Stimulated activated CD4-positive, alpha-beta T cell treated with anti-CD3 and anti-CD28 coated beads, Interleukin-2, amount 100 ng/mL, for 48 hours (primary cell): ENCODE measurements at places on chromosomes 12 and 14.

GRCh38 chr14:20732979-20733635, 12.6 kb upstream of the EDDM3A start:
- DNase-seq = no peak

GRCh38 chr12:6765634-6766581, at the start of gene PTMS:
TSS of gene PTMS (plus strand) at chr12:6766363. CDS start at chr12:6766706, 343 bp downstream.
- DNase-seq = no peak

DNA sequence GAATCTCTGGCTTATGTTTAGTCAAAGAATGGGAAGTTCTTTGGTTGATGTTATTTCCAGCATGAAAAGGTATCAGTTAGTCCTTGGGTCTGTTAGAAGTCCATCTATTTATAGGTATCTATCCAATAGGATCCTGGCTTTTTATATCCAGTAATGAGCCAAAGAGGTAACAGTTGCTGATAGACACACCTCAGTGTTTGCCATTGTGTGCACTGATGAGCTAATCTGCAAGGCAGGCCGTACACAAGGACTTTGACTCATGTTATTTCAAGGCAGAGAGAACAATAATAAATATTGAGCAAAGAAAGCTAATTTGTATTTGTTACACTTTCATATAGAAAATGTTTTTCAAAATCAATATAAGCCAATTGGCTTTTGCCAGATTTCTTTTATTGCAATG, 56.4 kb downstream of the GLT1D1 start:
- DNase-seq = no peak

DNA sequence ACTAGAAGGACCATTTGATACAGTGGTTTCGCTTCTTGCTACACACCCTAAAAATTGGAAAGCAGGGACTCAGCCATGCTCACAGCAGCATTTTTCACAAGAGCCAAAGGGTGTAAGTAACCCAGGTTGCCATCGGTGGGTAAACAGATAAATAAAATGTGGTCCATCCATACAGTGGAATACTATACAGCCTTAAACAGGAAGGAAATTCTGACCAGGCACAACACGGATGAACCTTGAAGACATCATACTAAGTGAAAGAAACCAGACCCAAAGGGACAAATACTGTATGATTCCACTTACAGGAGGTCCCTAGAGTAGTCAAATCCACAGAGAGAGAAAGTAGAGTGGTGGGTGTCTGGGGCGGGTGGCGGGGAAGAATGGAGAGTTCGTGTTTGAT, 220.9 kb downstream of the PHETA1 start:
- DNase-seq = no peak

- DNase-seq = no peak
These were observed 96.7 kb upstream of the HSPB8 start for GRCh38 chr12:119082016-119082415.

- no peak for DNase-seq
These were observed 23.8 kb downstream of the XPOT start for GRCh38 chr12:64427988-64428387.

- no peak for DNase-seq
These were observed 2.4 kb upstream of the MIPOL1 start for GRCh38 chr14:37195327-37195726.

DNA sequence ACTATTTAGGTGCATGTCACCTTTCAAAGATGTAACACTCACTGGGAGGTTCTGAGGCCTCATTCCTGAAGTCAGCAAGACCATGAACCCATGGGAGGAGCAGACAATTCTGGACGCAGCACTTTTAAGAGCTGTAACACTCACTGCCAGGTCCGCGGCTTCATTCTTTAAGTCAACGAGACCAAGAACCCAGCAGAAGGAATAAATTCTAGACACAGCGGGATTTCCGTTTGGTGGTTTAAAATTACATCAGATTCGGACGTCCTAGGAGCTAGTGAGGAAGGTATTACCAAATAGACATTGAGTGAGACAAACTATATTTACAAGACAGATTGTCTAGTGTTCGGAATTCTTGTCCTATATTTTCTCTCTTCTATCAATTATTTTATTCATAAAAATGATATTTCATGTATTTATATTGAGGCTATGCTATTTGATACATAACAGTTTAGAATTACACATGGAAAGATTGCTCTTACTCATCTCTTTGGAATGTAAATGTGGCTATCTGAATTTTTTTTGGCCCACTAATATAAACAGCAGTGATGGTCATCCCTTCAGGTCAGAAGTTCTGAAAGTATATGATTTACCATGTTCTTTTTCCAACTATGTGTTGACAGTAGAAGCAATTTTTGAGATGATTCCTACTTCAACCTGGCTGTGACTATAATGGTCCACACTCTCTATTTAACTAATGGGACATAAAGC, 1973.0 kb upstream of the FLRT2 start:
- DNase-seq = no peak

DNA sequence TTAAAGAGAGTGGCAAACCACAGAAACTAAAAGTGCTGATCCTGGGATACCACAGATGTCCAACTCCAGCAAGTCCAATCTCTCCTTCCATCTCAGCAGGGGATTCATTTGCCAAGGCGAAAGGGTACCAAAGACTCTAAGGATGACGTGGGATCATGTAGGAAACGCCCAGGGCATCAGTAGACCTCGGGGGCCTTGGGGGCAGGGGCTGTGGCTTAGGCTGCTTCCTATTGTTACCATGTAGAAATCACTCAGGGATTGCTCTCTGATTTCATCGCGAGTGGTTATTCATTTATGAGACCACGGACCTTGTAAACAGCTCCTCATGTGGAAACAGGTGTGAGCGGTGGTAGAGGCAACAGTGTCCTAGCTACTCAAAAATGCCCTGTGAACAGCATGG, 149.3 kb upstream of the FKBP4 start:
- DNase-seq = no peak

- no peak for DNase-seq
These were observed 2.4 kb downstream of the GZMH start for GRCh38 chr14:24607081-24607480.

DNA sequence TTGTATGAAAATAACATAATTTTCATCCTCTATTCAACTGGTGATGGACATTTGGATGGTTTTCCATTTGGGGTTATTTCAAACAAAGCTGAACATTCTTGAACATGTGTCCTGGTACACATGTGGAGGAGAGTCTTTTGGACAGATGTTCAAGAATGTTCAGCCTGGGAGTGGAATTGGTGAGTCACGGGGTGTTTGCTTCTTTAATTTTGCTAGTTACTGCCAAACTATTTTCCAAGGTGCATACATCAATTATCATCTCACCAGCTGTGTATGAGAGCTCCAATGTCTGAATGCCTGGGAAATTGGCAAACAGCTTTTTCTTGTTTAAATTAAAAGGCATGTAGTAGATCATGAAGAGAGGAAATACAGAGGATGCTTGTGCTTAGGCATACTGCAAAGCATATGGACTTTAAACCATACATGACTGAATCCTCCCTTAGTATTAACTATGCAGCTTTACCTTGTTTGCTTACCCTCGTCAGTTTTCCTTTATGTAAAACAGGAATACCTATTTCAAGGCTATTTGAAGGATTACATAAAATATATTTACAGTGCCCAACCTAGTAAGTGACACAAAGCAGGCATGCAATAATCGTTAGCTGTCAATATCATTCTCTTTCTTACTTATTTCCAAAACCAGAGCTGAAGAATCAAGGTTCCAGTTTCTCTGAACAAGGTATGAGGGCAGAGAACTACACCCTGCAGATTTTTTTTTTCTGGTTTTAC, 152.1 kb downstream of the ITPR2 start:
- DNase-seq = no peak

GRCh38 chr14:51395361-51395849, 155.4 kb downstream of the TMX1 start:
- no peak for DNase-seq

GRCh38 chr12:120944645-120945217, 33.6 kb upstream of the HNF1A start:
- DNase-seq = peak; percentile 72

GRCh38 chr14:99472937-99473336, 7.7 kb downstream of the SETD3 start:
- no peak for DNase-seq

- no peak for DNase-seq
These were observed 45.2 kb downstream of the WDHD1 start for GRCh38 chr14:54981698-54982097.

DNA sequence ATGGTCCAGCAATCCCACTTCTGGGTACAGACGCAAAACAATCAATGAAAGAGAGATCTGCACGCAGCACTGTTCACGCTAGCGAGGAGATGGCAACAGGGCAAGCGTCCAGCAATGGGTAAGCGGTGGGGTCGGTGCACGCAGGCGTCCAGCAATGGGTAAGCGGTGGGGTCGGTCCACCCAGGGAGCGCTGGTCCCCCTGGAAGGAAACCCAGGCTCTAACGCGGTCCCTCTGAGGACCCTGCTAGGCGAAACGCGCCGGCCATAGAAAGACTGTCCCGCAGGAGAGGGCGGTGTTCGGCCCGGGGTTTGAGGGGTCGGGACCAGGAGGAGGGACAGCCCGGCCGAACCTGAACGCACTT, 618 bp upstream of the PGAM5 start:
- DNase-seq = no peak

DNA sequence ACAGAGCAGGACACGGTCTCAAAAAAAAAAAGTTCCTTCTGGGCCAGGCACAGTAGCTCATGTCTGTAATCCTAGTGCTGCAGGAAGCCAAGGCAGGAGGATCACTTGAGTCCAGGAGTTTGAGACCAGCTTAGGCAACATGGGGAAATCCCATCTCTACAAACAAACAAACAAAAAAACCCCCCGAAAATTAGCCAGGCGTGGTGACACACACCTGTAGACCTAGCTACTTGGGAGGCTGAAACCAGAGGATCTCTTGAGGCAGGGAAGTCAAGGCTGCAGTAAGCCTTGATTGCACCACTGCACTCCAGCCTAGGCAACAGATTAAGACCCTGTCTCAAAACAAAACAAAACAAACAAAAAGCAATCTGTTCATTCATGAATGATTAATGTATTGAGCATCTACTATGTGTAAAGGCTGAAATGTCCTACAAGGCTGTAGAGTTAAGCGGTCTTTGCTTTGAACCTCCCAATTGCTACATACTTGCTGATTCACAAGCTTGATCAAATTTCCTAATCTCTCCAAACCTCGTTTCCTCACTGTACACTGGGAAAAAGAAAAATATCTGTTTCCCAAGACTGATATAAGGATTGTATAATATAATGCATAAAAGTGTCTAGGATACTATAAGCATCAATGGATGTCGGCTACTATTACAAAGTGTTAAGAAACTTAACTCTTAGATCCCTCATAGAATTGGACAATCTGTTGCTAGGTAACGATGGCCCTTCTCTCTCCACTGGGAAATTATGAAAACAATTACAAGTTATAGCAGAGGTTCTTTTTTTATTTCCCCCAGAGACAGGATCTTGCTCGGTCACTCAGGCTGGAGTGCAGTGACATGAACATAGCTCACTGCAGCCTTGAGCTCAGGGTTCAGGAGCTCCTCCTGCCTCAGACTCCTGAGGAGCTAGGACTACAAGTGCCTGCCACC, 7.9 kb upstream of the RILPL2 start:
- no peak for DNase-seq

DNA sequence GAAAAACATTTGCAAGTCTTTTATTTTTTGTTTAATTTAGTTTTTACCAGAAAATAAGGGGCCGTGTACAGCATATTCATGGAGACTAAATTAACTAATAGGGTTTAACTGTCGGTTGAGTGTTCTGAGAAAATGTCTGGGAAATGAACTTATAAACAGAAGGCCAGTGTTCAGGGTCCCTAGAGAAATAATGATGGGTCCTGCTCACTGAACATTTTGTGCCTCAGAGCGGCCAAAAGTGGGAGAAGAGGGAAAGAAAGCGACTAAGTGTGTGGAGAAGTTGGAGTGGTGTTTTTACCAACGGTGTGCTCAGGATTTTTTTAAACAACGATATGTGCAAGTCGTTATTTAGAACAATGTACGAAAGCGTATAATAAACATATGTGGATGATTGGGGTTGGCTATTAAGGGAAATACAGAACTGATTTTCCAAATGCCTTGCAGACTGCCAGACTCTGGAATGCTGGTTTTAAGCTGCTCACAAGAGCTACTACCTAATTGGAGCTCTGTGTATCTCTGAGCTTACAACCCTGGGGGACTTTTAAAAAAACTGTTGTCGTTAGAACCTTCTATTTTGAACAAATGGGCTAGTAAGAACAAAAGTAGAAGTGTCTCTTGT, 166.7 kb downstream of the SLC38A4 start:
- DNase-seq = no peak

GRCh38 chr12:27627123-27627852, 69.0 kb upstream of the REP15 start:
- no peak for DNase-seq

- no peak for DNase-seq
These were observed 20.5 kb downstream of the TAMALIN start for GRCh38 chr12:52027085-52027843.

GRCh38 chr12:106271575-106272505, 24.0 kb upstream of the CKAP4 start:
- DNase-seq = no peak

- no peak for DNase-seq
These were observed 29.5 kb upstream of the FBXO34 start for GRCh38 chr14:55241673-55242072.

GRCh38 chr12:94173660-94174265, 25.4 kb downstream of the PLXNC1 start:
- DNase-seq = no peak

GRCh38 chr14:68168460-68169109, 349.0 kb downstream of the RAD51B start:
- DNase-seq = no peak

- DNase-seq = no peak
These were observed 583.7 kb upstream of the LRFN5 start for GRCh38 chr14:41022932-41023331.

DNA sequence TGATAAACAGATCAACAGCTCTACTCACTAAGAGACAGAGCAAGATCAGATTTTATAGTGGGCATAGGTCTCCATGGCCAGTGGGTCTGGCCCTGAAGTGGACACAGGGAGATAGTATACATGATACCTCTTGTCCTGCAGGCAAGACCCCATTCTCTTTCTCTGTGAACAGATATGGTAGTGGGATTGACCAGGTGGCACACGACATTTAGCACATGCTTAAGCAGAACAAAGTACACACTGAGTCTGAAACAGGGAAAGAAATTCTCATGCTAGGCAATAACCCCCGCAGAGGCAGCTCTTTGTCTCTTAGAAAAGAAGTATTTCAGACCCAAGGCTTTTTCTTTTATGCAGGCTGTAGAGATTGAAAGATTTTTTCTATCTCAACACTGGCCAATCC, 1331.2 kb downstream of the FSCB start:
- no peak for DNase-seq

- no peak for DNase-seq
These were observed 6.5 kb upstream of the PLXNC1 start for GRCh38 chr12:94141892-94142291.

GRCh38 chr12:68416826-68417225, 84.7 kb upstream of the MDM1 start:
- DNase-seq = no peak

DNA sequence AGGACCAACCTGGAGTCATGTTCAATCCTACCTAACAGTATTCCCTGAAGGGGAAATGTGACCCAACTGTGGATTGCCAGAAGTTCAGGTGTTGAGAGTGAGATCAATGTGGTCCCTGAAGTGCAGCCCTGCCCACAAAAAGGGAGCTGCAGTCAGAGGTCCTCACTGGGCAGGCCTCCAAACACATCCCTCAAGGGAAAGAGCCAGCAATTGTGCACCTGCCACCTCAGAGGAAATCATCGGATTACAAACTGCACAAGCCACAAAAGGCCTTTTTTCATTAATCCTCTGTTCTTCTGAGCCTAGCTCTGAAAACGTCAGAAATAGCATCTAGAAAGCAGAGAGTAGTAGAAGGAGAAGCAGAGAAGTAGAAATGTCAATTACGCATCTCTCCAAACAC, 10.8 kb upstream of the MDM1 start:
- no peak for DNase-seq

GRCh38 chr12:91529829-91530228, 347.2 kb upstream of the DCN start:
- no peak for DNase-seq
